ENCODE measurements at places on chromosomes 2 and 18.

DNA sequence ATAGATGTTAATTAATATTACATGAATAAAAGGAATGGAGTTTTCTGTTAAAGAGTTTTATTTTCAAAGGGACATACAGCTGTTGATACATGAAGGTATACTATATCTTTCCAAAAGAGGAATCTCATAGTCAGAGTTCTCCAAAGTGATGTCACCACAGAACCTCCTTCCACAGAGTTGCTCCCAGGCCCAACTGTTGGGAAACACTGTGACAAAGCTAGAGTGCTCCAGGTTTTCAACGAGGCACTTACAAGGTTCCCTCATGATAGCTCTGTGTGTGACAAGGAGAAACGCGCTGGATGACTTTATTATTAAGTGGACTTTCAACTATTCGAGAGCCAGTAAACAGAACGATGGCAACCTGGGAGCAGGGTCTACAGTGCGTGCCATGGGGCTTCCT lies 33.5 kb downstream of the PTPN18 start:
- no peak for DNase-seq

- DNase-seq, result no peak
These were observed 47.9 kb downstream of the RAB3GAP1 start for GRCh38 chr2:135099802-135100483.

DNA sequence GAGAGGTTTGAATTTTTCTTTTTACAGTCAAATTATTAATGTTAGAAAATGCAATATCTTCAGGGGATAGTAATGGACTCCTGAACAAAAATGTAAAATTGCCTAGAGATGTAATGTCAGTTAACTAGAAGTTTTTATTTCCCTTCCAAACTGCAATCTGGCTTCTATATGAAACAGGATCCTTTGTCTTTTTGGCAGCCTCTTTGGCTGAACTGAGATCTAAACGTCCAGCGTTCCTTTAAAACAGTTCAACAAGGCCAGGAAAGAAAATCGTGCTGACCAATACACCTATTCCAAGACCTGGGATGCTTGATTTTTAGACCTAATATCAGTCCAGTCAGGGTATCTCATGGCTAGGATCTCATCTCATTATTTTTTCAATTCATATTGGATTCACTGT lies 245.5 kb downstream of the FIGN start:
- DNase-seq, result no peak

DNA sequence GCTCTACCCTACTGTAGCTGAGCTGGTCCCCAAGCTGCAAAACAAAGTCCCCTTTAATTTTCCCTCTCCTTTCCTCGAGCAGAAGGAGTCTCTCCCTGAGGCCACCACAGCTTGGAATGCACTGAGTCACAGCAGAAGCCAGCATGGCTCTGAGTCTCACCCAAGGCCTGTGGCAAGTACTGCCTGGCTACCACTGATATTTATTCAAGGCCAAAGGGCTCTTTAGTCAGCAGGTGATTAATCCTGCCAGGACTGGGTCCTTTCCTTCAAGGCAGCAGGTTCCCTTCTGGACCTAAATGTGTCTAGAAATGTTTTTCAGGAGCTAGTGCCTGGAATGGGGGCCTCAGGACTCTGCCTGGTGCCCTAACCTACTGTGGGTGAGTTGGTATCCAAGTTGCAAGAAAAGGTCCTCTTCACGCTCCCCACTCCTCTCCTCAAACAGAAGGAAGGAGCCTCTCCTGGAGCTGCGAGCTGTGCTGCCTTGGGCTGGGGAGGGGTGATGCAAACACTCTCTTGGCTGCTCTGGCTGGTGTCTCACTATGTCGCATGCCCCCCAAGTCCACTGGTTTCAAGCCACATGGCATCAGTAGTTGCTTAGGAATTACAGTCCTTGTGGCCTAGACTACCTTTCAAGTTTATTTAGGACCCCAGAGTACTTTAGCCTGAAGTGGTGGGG lies 53.4 kb downstream of the CD28 start:
- DNase-seq, result no peak

GRCh38 chr2:72833084-72833714 lies 7.4 kb upstream of the EXOC6B start:
- DNase-seq, result no peak

DNA sequence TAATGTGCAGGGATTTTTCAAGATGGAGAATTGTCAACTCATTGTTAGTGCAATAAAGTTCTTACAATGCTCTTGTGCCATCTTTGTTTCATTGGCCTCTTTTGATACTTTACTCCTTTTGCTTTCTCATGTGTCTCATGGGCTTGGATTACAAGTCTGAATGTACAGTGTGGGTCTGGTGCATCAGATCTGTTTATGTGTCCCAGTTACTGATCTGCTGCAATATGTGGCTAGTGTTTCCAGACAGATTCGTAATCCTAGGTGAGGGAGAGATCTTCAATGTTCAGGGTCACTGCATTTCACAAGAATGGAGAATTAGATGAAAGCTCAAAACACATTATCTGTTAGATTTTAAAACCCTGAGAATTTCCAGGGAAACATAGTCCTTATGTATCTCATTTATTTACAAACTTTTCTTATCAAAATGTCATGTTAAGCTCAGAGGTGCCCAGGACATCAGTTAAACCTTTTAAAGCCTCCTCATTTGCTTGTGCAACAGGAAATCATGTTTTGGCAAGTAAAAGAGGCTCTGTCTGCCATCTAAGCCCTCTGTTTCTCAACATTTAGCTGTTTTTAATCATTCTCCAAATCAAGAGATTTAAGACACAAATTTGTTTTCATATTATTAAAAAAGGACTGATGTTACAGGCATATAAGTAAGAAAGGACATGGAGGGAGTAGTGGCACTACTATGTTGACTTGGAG lies 108.1 kb downstream of the NUP35 start:
- no peak for DNase-seq

GRCh38 chr2:211396815-211397214 lies 840.4 kb downstream of the CPS1 start:
- no peak for DNase-seq

GRCh38 chr2:3042601-3043585 lies 334.7 kb downstream of the EIPR1 start:
- DNase-seq, result no peak

DNA sequence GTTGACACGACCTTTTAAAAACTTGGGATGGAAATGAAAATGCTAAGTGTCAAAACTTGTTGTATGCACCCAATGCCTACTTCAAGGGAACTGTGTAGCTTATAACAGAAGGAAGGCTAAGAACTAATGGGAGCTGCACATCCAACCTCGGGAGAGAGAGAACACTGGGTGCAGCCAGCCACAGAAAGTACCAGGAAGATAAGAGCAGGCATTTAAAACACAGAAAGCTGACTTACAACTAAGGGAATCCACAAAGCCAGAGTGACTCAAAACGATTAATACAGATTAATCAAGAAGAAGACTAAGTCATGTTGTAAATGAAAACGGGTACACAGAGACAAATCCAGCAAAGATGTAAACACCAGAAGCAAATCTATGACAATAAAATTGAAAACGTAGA lies 113.4 kb downstream of the HDAC4 start:
- no peak for DNase-seq

DNA sequence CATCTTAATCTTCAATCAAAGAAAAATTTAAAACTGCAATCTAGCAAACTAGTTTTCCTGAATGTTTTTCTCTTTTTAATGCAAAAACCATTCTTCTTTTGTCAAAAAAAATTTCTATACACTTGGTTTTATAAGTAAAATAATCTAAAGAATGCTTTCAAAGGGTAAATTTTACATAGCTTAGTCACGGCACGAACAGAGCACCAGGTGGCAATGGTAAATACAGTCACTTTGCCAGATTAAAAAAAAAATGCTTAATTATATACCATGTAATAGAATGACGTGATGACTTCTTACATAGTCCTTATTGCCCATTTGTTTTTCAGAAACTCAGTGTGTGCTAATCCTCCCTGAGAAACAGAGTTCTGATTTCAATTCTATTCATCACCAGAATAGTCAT lies 10.4 kb downstream of the FEZ2 start:
- no peak for DNase-seq

DNA sequence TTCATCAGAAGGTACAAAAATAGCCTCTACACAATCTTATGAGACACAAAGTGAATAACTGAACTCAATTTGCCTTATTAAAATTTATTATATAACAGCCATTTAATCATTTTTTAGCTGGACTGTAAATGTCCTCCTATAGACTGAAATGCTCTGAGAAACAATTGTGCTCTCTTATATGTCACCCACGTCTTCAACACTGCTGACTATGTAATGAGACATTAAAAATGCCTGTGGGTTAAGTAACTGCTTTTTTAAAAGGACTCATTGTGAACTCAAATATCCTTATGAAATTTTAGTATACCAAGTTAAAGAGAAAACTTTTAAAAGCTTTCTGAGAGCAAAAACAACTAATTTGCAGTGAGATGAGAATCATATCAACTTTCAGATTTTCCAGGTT lies 10.4 kb upstream of the GALNT1 start:
- DNase-seq, result no peak

DNA sequence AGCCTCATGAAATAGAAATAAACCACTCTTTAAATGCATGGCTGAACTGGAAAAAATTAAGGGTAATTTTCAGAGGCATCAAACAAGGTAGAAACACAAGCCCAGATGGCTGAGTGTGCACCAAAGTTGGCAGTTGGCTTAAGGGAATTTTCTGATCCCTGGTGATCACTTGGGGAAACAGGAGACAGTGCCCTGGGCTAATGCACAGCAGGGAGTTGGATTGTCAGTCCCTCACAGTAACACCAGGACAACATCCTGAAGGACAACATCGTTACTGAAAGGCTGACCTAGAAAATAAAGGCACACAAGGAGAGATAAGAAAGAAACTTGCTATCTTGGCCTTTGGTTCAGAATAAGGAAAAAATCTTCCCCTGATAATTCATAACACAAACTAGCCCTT lies 417.0 kb downstream of the SLC4A3 start:
- no peak for DNase-seq

DNA sequence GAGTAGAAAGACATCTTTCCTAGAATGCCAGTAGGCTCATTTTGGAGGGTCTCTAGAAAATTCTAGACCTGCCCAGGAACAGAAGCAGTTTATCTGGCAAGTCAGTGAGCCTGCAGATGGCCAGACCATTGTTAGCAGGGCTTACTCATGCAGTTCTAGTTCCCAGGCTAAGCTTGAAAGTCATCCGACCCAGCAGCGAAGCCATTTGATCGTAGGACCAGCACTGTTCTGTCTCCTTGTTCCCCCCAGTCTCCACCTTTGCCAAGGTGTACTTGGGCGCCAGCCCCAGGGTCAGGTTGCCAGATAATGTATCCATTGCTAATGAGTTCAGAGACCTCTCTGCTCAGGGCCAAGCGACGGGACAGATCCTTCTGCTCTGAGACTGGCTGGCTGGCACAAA lies 70.1 kb downstream of the EPAS1 start:
- no peak for DNase-seq

- DNase-seq, result no peak
These were observed 3.8 kb downstream of the NT5C1B start for GRCh38 chr2:18585526-18585925.

GRCh38 chr18:44098551-44099098 lies 582.1 kb upstream of the SETBP1 start:
- DNase-seq, result no peak

DNA sequence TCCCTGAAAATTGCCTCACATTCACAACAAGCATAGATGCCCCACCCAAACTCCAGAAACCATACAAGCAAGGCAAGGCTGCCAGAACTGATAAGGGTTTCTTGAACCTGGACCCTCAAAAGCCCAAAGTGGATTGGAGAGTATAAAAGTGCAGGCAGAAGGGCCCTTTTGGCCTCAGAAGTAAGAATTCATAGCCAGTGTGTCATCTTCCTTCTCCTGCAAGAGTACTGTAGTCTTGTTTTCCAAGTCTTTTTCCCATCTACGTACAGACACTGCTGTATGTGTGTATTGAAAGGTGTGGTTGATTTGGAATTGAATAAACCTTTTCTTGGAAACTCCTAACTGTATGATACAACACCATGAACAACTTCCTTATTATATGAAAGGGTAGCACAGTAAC lies 46.8 kb downstream of the ZC3H15 start:
- DNase-seq, result no peak

- DNase-seq, result no peak
These were observed 213.6 kb downstream of the GLI2 start for GRCh38 chr2:120949027-120949956.

GRCh38 chr2:201452058-201452921 lies 750 bp downstream of the STRADB start:
- DNase-seq, result no peak

- no peak for DNase-seq
These were observed 95.3 kb downstream of the NEB start for GRCh38 chr2:151638990-151639389.

- DNase-seq, result no peak
These were observed 5.1 kb upstream of the GAL3ST2 start for GRCh38 chr2:241771286-241772062.

DNA sequence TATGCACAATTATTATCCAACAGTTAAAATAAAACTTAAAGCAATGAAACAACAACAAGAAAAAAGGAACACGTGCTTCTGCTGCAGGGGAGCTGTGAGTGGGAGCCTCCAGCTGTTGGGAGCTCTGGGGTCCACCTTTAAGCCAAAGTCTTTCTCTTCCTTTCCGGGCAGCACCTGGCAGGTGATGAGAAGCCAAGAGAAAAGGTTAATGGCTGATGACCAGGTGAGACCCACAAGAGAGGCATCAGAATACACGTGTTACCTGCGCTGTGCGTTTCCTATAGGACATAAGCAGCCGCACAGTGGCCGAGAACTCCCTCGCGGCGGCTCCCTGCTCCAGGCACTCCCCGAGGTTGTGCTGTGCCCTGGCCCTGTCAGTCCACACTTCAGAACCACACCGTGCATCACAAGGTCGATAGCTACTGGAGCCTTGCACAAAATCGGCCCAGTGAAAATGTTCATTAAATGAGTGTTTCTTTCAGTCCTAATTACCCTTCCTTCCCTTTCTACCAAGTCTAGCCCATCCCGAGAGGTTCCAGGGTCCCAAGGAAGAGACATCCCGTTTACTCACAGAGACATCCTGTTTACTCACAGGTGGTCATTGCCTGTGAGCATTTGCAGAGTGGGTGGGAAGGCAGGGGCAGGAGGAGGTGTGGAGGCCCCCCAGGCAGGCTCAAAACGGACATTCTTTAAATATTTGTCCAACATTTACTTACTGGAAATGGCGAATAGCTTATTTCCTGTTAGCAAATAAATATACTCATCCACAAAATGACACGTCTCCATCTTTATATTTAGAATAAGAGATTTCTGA lies 44.9 kb upstream of the ASB18 start:
- DNase-seq, result no peak

- no peak for DNase-seq
These were observed 64.6 kb upstream of the MYO3B start for GRCh38 chr2:170113168-170113894.

Measured in CD4-positive, alpha-beta T cell treated with Interleukin-6 at 100 ng/mL for 8 hours (primary cell).